ENCODE measurements at places on chromosomes 1 and 21. TPM values are rescaled to one million over a fixed set of nuclear protein-coding genes. Genes with fewer than 3 reads are reported as not detected.

- H3K4me3 ChIP-seq = no peak overlapping the region
- no peaks in the 10 kb centered on the region for H3K27me3 ChIP-seq
- no peak overlapping the region for H3K27ac ChIP-seq
- no peak for DNase-seq
- H3K4me1 ChIP-seq = no peaks in the 10 kb centered on the region
- no peaks in the 10 kb centered on the region for H3K36me3 ChIP-seq
These were observed 248.2 kb downstream of the MATN1 start for GRCh38 chr1:30475201-30475600.

- H3K4me1 ChIP-seq = peaks cover 8% of the 10 kb centered on the region
- H3K36me3 ChIP-seq = no peaks in the 10 kb centered on the region
- H3K27ac ChIP-seq = no peak overlapping the region
These were observed 62.1 kb downstream of the PRKCZ start for GRCh38 chr1:2112280-2112701.

- no peak for DNase-seq
- H3K27me3 ChIP-seq = no peaks in the 10 kb centered on the region
- H3K27ac ChIP-seq = no peak overlapping the region
- no peaks in the 10 kb centered on the region for H3K36me3 ChIP-seq
These were observed 176.7 kb downstream of the OLFM3 start for GRCh38 chr1:101820071-101820470.

TAL1 gene
- not detected for total RNA-seq

DUSP10 gene
- 70.9 TPM for total RNA-seq

DNA sequence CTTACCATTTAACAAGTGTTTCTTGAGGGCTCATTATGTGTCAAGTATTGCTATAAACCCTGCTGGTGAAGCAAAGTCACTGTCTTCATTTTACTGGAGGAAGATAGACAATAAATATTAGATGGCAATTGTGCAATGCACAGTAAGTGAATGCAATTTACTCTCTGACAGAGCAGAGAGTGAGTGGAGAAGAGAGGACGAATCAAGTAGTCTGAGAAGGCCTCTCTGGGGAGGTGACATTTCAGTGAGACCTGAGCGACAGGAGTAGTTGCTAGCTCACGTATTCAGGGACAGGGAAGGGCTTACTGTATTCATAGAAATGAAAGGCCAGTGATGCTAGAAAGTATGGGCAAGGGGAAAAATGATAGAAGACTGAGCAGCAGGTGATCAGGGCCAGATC lies 1.2 kb upstream of the NMNAT2 start:
- H3K4me3 ChIP-seq = no peak overlapping the region
- H3K27ac ChIP-seq = no peak overlapping the region
- H3K36me3 ChIP-seq = no peaks in the 10 kb centered on the region

DNA sequence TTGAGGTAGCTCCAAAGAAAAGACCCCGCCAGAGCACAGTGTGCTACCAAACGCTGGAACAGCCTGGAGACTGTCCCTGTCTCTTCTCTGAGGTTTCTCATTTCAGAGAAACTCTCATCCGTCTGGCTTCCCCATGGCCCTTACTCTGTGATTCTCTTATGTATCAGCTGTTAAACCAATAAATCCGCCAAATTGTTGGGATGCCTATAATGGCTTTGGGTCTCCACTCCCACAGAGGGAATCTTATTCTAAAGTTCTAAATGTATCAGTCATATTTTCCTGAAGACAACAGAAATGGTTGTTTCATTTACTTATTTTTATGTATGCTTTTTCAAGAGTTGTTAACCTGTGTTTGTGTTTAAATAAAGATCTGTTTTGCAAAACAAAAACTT lies 4.0 kb downstream of the ERG start:
- no peaks in the 10 kb centered on the region for H3K4me1 ChIP-seq
- H3K27ac ChIP-seq = no peak overlapping the region
- peaks cover 15% of the 10 kb centered on the region for H3K27me3 ChIP-seq
- no peaks in the 10 kb centered on the region for H3K36me3 ChIP-seq

DNA sequence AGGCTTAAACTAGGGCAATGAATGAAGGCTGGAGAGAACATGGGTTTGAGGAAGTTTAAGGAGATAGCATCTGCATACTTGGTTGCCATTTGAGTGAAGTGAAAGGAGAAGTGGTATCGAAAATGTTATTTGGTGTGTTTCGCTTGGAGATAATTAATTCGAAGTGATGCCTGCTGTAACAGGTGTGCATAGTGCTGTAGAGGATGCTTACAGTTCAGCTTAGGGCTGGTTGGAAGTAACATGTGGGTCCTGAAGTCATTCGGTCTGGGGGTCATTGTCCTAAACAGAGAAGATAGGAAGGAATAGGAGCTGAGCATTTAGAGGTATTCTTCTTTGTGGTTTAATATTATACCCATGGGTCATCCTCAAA lies 301 bp upstream of the NUDT17 start:
- peak overlapping the region; percentile 77 for H3K4me3 ChIP-seq
- DNase-seq = no peak
- H3K27ac ChIP-seq = no peak overlapping the region
- peaks cover 20% of the 10 kb centered on the region for H3K4me1 ChIP-seq
- H3K36me3 ChIP-seq = peaks cover 43% of the 10 kb centered on the region

GRCh38 chr1:155966750-155967149 lies 11.6 kb downstream of the ARHGEF2 start:
- no peaks in the 10 kb centered on the region for H3K27me3 ChIP-seq
- peaks cover 85% of the 10 kb centered on the region for H3K36me3 ChIP-seq
- no peak overlapping the region for H3K4me3 ChIP-seq
- DNase-seq = no peak
- H3K27ac ChIP-seq = peak overlapping the region; percentile 82

HMGCS2 gene
- not detected for total RNA-seq

SPRR5 gene
- not detected for total RNA-seq

GRCh38 chr1:210688512-210689234 lies 360.0 kb downstream of the HHAT start:
- no peaks in the 10 kb centered on the region for H3K36me3 ChIP-seq
- H3K4me3 ChIP-seq = no peak overlapping the region
- no peak overlapping the region for H3K27ac ChIP-seq
- DNase-seq = no peak

DNA sequence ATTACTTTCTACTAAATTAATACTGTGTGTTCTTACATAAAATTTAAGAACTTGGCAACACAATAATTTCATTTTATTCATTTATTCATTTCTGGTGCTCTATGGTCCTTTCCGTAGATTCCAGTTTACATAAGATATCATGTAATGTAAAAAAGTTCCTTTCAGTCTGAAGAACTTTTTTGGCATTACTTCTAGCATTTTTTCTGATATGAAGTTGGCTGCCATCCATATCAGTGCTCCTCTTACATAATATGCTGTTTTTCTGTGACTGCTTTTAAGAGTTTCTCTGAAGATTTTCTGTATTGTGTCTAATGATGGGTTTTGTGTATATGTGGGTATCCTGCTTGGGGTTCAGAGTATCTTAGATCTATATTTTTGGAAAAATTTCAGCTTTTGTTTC lies 34.8 kb downstream of the LIN9 start:
- no peaks in the 10 kb centered on the region for H3K36me3 ChIP-seq
- no peak for DNase-seq
- no peak overlapping the region for H3K4me3 ChIP-seq
- no peak overlapping the region for H3K27ac ChIP-seq
- H3K27me3 ChIP-seq = no peaks in the 10 kb centered on the region
- no peaks in the 10 kb centered on the region for H3K4me1 ChIP-seq

DNA sequence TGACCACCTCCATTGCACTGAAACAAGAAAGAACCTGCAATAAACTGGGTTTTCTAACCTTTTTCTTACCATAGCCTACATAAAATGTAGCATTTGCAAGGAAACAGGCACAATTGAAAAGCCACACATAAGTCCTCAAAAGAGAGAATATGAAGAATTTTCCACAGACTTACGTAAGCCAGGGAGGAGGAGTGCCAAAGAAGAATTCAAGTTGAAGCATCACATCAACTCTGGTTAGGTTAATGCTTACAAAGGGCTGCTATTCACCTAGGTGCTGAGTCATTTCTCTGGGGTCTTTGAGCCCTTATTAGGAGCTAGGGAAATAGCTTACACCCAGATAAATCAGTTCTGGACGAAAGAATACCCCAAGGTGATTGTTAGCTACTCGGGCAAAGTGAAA lies 9.6 kb downstream of the OSCP1 start:
- no peak for DNase-seq
- no peaks in the 10 kb centered on the region for H3K27me3 ChIP-seq
- H3K4me1 ChIP-seq = no peaks in the 10 kb centered on the region
- H3K4me3 ChIP-seq = no peak overlapping the region
- no peak overlapping the region for H3K27ac ChIP-seq

DNA sequence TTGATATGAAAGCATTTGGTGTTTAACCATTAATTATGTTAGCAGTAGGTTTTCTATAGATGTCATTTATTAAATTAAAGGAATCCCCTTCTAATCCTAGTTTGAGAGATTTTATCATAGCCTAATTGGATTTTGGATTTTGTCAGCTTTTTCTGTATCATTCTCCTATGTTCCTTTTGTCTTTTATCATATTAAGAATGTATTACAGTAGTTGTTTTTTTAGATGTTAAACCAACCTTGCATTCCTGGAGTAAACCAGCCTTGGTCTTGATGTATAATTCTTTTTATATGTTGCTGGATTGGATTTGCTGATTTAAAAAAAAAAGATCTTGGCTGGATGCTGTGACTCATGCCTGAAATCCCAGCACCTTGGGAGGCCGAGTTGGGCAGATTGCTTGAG lies 5.6 kb downstream of the SETDB1 start:
- H3K4me3 ChIP-seq = no peak overlapping the region
- peaks cover 8% of the 10 kb centered on the region for H3K4me1 ChIP-seq
- no peaks in the 10 kb centered on the region for H3K27me3 ChIP-seq
- no peak overlapping the region for H3K27ac ChIP-seq
- no peak for DNase-seq

GRCh38 chr21:42314616-42315295 lies 453 bp downstream of the TFF3 start:
- H3K27me3 ChIP-seq = no peaks in the 10 kb centered on the region
- no peak overlapping the region for H3K27ac ChIP-seq
- DNase-seq = no peak
- no peaks in the 10 kb centered on the region for H3K36me3 ChIP-seq

DNA sequence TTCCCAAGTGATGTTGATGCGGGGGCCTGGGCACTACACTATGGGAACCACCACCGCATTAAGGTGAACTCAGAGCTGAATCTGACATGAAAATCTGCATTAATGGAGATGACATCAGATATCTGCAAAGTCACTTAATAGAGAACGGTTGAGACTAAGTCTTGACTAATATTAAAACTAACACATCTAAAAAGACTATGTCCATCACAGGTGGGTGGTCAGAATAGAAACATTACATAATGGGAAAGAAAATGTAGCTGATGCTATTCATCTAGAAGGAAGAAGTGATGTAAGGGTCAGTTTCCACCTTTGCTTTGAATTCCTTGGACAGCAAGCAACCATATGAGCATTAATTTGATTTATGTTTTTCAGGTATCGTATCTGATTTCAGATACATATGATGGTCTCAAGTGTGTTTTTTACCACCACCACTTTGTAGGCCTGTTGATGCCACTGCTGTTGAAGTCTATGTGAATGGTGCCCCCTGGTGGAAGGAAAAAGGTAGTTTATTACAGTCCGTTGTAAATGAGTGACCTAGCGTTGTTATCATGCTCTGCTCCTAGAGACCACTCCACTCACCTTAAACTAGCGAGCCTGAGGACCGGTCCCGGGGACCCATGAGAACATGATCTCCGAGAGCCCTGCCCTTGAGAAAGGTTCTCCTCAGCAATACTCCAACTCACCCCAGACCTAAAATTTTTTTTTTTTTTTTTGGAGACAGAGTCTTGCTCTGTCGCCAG lies 73.5 kb downstream of the BACH1 start:
- H3K4me1 ChIP-seq = peaks cover 9% of the 10 kb centered on the region
- H3K27ac ChIP-seq = no peak overlapping the region
- H3K27me3 ChIP-seq = no peaks in the 10 kb centered on the region
- H3K36me3 ChIP-seq = no peaks in the 10 kb centered on the region
- DNase-seq = peak; percentile 47
- H3K4me3 ChIP-seq = no peak overlapping the region

DISC1 gene
- total RNA-seq = 20.0 TPM

DNA sequence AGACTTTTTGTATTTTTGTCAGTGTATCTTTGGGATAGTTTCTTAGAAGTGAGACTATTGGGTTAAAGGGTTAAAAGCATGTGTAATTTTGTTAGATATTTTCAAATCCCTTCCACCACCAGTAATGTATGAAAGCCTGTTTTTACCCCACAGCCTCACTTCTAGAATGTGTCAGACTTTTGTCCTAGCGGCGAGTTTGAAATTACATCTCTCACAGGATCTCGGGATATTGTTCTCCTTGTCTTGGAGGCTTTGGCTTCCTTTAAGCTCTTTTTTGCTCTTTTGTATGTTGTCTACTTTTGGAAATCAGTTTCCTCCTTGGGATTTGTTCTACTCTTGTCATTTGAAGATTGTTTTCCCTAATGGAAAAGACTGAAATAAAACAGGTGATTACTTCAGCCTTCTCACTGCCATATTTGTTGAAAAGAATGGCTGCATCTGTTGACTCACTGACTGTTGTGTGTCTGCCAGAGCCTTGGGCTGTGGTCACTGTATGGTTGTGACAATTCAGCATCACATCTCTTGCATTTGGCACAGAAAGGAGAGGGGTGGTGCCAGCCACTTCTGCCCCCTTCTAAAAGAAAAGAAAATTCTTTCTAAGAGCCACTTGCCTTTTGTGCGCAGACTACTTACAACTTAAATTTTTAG lies 22.6 kb downstream of the ST3GAL3 start:
- no peak for DNase-seq
- H3K27me3 ChIP-seq = no peaks in the 10 kb centered on the region
- no peaks in the 10 kb centered on the region for H3K4me1 ChIP-seq
- no peak overlapping the region for H3K4me3 ChIP-seq
- H3K36me3 ChIP-seq = no peaks in the 10 kb centered on the region
- H3K27ac ChIP-seq = no peak overlapping the region

- DNase-seq = peak; percentile 87
- H3K4me3 ChIP-seq = peak within 1 kb of the TSS; percentile 71
- H3K36me3 ChIP-seq = peaks cover 36% of the 10 kb centered on the region
- peaks cover 40% of the 10 kb centered on the region for H3K4me1 ChIP-seq
- peak within 1 kb of the TSS; percentile 38 for H3K27ac ChIP-seq
These were observed at the start of gene ENTREP3 for GRCh38 chr1:155255243-155256007. ENTREP3 (minus strand) TSS chr1:155255483; CDS start chr1:155254877, 606 bp downstream.

URB2 gene
- total RNA-seq = 4.1 TPM

- H3K4me3 ChIP-seq = no peak overlapping the region
- no peak overlapping the region for H3K27ac ChIP-seq
- no peak for DNase-seq
- no peaks in the 10 kb centered on the region for H3K4me1 ChIP-seq
- H3K27me3 ChIP-seq = no peaks in the 10 kb centered on the region
These were observed 25.8 kb downstream of the UAP1 start for GRCh38 chr1:162587347-162587746.

All from CD4-positive, alpha-beta T cell (primary cell).